ENCODE measurements at places on chromosomes 3 and 15.

GRCh38 chr3:152127058-152127457 lies 141.7 kb upstream of the MBNL1 start:
- peak; percentile 29 for DNase-seq

- no peak for DNase-seq
Measured at GRCh38 chr3:41338276-41338675, 139.0 kb downstream of the CTNNB1 start.

- no peak for DNase-seq
Measured at GRCh38 chr3:190119461-190120268, 1.0 kb downstream of the P3H2 start.

GRCh38 chr15:38028869-38029268 lies 94.4 kb downstream of the TMCO5A start:
- DNase-seq: peak; percentile 72

- no peak for DNase-seq
Measured at GRCh38 chr15:50390554-50391264, 33.5 kb upstream of the USP8 start.

DNA sequence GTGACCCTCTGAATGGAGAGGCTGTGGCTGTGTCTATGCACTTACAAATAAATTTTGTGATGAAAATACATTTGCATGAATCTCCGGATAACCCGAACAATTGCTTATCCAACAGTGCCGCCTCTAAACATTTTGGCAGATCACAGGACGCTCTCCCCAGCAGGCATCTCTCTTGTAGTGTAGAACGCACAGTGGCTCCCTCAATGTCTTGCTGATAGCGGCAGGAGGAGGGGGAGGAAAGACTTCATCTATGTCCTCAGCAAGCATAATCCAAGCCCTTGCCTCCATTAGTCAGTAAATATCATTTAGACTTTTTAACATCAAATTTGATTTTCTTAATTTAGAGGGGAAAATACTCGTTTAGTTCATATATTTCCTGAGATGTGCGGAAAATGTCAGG lies 318.1 kb upstream of the IGF1R start:
- DNase-seq: no peak

DNA sequence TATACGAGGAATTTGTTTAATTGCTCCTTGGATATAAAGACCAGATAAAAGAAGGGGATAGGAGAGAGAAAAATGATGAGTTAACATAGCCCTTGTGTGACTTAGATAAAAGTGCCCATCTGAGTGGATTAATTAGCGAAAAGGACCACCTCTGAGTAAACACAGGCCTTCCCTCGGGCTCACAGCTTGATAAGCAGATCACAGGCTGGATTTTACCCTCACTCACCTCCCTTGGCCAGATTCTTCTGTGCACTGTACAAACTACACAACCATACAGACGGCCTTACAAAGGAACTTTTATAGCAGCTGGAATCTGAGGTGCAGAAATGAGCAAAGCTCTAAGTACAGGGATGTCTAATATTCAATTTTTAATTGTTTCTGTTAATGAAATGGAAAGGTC lies 112.4 kb upstream of the STT3B start:
- no peak for DNase-seq

DNA sequence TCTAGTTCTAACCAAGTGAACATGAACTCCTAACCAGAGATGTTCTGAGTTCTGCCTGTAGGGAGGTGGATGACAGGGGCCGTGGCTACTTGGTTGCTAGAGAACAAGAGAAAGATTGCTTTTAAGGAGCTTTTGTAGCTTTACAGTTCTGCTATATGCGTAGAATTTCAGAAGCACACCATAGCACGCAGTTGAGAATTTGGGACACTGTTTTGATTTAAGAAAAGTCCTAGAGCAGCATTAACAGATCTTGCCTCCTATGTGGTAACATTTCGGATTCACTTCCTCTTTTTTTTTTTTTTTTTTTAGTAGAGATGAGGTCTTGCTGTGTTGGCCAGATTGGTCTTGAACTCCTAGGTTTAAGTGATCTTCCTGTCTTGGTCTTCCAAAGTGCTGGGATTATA lies 181.7 kb downstream of the TCF12 start:
- DNase-seq: no peak

- DNase-seq: no peak
Measured at GRCh38 chr15:97456521-97457202, 503.8 kb upstream of the ARRDC4 start.

DNA sequence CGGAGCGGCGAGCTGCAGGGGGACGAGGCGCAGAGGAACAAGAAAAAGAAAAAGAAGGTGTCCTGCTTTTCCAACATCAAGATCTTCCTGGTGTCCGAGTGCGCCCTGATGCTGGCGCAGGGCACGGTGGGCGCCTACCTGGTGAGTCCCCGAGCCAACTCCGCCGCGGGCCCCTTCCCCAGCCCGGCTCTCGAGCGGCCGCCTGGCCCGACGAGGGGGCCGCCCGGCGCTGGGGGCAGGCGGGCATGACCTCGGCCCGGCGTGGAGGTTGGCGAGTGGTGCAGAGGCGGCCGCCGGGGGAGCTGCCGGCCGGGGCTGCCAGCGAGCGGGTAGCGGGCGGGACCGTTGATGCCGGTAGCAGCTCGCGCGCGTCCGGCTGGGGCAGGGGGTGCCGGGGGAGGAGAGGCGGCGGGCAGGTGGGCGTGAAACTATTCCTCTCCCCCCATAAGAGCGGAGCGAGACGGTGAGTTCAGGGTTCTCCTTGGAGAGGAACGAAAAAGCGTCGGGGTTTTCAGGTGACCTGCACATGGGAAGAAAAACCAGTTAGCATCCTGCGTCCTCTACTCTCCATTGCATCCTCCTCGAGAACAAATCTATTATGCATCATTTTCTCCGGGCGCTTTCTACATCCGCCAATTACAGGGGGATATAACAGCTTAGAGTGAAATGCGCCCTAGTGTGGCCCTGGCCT lies 585 bp downstream of the SLCO3A1 start:
- peak; percentile 6 for DNase-seq

DNA sequence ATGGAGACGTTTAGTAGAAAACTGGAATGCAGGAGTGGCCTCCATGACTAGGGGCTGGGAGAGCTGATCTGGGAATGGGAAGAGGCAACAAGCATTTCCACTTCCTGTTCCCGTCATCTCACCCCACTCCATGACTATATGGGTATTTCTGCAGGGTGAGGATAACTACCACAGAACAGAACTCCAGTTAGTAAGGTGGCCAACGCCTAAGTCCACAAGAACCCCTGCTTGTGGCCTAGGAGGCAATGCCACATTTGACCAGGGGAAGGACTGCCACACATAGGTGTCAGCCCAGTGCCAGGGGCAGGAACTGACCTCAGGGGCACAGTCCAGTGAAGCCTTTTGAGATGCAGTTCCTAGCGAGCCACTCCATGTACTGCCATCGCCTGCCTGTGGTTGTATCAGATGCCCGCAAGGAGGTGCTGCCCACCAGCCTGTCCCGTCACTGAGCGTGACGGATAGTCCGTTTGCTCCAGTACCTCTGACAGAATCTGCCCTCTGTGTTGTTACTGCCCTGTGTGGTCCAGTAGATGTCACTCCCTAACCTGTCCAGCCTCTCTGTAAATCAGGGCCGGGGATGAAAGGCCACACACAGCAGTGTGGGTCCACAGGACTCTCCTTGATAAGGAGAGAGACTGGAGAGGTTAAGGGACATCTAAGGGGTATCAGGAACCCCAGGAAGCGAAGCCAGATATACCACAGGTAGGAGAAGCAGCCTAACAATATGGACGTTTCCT lies 3.5 kb upstream of the MTFMT start:
- peak; percentile 68 for DNase-seq

DNA sequence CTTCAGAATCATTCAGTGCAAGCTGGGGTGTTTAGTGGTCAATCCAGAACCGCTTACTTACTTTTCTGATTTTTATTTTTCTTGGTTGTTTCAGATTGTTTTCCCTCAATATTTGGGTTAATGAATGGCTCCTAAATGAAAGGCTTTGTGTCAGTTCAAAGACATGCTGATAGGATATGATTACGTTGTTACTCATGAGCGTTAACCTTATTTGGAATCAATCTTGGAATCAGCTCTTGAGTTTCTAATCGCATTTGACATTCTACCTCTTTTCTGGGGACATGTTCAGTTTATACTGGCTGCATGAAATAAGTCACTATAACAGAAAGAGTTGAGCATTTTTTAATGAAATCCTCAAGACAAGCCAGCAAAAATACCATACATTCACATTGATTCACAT lies 50.2 kb downstream of the ATP11B start:
- peak; percentile 30 for DNase-seq

DNA sequence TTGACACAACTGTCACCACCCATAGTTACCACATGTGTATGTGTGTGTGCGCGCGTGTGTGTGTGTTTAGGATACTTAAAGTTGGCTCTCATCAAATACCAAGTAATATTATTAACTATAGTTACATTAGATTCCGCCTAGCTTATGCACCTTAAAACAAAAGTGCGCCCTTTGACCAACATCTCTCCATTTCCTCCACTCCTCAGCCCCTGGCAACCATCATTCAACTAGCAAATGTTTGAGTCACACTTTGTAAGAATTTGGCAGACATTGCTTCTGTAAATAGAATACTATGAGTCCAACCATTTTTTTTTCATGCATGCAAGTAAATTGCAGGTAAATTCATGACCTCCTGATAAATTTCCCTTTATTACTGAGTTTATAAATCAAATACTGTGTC lies 169.3 kb downstream of the GBE1 start:
- peak; percentile 50 for DNase-seq

DNA sequence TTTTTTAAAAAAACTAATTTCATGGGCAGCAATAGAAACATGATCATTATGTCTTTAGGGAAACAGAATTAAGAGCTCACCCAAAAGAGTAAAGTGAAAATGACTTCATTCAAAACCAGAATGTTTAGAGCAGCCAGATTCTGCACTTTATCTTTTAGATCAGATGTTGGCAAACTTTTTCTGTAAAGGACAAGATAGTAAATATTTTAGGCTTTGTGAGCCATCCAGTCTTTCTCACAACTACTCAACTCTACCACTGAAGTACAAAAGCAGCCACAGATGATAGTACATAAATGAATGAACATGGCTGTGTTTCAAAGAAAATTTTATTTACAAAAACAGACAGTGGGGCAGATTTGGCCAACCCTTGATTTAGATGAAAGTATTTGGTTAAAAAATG lies 84.5 kb downstream of the SETD2 start:
- DNase-seq: no peak

DNA sequence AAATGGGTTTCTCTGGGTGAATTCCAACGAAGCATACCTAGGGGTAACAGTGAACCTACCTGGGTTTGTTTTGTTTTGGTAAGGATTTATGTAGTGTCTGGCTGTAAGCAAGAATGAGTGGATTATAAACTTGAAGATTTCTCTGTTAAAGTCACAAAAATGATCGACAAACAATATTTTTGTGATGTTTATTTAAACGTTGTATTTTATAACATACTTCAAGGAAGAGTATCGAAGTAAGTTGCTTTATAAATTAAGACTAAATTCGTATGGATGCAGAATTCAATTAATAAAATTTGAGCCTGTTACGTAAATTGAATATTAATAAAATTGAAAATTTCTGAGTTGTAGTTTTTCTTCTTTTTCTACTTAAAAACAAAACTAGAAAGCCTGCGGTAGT lies 982 bp upstream of the ZDHHC23 start:
- DNase-seq: no peak

GRCh38 chr3:78858174-78858573 lies 909.6 kb downstream of the ROBO1 start:
- DNase-seq: peak; percentile 31

DNA sequence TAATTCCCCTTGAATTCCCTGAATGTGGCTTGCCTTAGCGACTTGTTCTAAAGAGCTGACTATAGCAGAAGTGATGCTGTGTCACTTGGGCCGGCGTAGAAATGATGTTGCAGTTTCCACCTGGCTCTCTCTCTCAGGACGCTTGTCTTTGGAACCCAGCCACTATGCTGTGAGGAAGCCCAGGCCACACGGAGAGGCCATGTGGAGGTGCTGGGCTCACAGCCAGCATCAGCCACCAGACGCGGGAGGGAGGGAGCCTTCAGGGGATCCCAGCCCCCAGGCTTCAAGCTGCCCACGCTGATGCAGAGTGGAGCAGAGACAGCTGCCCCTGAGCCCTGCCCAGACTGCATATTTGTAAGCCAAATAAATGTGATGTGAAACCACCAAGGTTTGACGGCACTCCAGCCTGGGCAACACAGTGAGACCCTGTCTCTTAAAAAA lies 18.6 kb downstream of the RNU5B-1 start:
- peak; percentile 39 for DNase-seq

DNA sequence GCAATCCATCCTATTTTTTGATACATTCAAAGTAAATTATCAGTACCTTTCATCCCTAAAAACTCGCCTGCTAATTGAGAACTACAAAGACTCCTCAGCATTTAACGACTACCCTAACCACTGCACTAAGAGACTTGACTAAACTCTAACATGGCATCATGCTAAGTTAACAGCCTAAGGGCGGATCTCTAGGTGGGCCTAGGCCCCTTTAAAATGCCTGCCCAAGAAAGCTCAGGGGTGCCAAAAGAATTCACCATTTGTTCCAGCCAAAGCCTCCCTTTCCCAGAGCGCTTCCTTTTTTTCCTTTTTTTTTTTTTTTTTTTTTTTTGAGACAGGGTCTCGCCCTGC lies 568 bp upstream of the NEK4 start:
- DNase-seq: no peak

GRCh38 chr15:85745525-85746150 lies 49.1 kb downstream of the KLHL25 start:
- DNase-seq: no peak

DNA sequence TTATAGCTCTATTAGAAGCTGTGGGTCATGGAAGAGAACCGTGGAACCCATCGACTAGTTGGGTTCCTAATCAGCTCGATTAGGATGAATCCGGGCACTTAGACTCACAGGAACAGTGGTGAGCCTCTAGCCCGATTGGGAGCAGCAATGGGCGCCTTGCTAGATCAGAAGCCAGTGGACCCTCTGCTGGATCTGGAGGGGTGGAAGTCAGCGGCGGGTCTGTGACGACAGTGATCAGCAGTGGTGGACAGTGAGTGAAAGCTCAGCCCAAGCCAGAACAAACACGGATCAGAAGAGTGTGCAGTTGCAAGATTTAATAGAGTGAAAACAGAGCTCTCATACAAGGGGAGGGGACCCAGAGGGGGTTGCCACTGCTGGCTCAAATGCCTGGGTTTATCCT lies 1170.2 kb downstream of the OTOL1 start:
- no peak for DNase-seq

GRCh38 chr15:83928392-83928734 lies 274.4 kb downstream of the ADAMTSL3 start:
- DNase-seq: no peak

GRCh38 chr3:196969134-196969659 lies 564 bp upstream of the PIGZ start:
- peak; percentile 19 for DNase-seq

GRCh38 chr3:186920796-186921195 lies 9.5 kb upstream of the ST6GAL1 start:
- DNase-seq: no peak

DNA sequence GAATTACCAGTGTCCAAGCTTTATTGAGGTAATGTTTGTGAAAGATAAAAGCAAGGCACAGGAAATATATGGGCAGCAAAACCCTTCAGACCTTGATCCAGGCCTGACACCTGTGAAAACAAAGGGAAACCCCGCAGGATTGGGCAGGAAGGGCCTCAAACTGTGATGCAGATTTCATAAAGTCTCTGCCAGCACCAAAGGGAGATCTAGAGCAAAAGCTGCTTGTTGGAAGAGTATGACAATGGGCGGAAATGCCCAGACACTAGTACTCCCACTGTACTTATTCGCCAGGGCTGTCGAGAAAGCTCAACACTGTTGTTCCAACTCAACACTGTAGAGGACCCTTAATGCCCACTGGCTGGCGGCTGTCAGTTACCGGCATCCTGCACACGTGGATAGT lies 207.9 kb downstream of the CD47 start:
- DNase-seq: no peak
